ENCODE measurements at places on chromosomes 16 and 17. TPM values are rescaled to one million over a fixed set of nuclear protein-coding genes. Genes with fewer than 3 reads are reported as not detected.

- DNase-seq: no peak
These were observed 281.7 kb downstream of the GRIN2A start for GRCh38 chr16:9900576-9900975.

The MAF gene
- 28.6 TPM for total RNA-seq

The SMIM5 gene
- 2.0 TPM for total RNA-seq

The UBE2Z gene
- total RNA-seq: 96.6 TPM

The SULT1A4 gene
- 2.2 TPM for total RNA-seq

GRCh38 chr17:17771498-17772201 lies 65.1 kb downstream of the SREBF1 start:
- DNase-seq: no peak

The CIBAR2 gene
- total RNA-seq: not detected

- no peak for DNase-seq
These were observed 54.8 kb upstream of the MTMR4 start for GRCh38 chr17:58569196-58569595.

DNA sequence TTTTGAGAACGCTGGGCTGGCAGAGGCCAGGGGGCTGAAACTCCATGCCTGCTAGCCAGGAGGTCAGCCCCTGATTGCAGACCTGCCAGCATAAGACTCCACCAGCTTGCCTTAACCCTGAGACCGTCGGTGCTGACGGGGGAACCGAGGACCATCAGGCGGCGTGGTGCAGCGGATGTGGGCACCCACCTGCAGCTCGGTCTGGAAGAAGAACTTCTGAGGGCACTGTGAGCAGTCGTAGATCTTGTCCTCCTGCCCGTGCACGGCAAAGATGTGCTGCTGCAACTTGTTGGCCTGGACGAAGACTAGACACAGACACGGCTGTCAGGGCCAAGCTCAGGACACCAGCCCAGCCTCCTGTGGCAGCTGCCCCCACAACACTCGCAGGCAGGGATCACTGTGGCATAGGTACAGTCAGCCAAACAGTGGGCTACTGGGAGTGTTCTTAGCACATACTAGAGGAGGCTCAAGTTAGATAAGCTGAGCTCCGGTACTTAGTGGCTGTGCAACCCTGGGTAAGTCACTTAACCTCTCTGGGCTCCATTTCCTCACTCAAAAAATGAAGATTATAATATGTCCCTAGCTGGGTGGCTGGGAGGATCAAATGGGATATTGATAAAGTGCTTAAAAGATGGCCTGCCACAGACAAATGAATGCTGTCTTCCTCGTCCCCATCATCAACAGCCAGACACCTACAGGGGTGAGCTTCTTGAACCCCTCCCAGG lies 150.0 kb downstream of the C16orf78 start:
- no peak for DNase-seq

DNA sequence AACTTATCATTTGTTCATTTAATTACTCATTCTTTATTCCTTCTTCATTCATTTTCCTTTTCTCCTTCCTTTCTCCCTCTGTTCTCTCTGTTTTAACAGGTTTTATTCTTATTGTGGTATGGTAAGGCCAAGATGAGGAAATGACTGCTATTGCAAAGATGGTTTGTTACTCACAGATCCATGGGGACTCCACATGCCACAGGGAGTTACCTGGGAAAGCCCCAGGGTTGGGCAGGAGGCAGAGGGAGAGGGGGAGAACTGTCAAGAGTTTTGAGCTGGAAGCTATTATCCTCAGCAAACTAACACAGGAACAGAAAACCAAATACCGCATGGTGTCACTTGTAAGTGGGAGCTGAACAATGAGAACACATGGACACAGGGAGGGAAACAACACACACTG lies 453.3 kb downstream of the WWOX start:
- DNase-seq: no peak

DNA sequence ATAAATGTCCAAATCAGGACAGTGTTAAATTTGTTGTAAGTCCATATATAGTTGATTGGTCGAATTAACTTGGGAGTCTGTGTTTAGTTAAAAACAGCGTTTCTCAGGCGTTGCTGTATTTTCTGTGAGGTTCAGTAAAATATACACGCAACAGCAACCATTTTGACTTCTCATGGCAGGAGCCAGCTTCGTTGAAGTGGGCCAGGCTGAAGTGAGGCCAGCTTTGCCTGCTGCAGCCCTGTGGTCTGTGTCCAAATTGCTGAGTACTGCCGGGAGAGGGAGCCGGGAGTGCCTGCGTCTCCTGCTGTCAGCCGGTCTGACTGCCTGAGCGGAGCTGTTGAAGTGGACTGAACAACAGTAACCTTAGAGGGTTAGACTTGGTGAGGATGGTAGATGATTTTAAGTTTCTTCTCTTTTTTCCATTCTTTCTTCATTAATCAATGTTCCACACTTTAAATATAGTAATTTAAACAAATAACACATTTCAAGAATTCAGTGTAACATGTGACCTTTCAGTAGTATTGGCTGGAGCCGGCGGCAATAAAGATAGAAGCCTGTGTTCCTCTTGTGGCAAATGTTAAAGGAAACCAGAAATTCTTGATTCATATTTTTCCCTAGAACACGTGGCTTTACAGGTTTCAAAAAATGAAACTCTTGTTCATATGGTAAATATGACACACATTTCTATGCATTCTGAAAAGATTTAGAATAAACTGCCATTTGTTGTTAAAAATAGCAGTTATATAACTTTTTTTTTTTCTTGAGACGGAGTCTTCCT lies 37.0 kb upstream of the ZNF750 start:
- DNase-seq: no peak

The CLEC18B gene
- total RNA-seq: 0.49 TPM

The MSLN gene
- total RNA-seq: not detected

DNA sequence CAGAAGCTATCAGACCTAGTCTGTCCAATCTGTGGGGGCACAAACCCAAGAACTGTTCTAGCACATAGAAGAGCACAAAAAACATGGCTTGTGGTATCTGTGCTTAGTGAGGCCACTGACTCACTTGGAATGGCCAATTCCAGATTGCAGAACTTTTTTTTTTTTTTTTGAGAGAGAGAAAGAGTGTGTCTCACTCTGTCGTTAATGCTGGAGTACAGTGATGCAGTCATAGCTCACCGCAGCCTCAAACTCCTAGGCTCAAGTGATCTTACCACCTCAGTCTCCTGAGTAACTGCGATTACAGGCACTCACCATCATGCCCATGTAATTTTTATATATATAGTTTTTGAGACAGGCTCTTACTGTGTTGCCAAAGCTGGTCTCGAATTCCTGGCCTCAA lies 77.2 kb upstream of the CLEC3A start:
- no peak for DNase-seq

The TOM1L1 gene
- 0.66 TPM for total RNA-seq

The MT1H gene
- not detected for total RNA-seq

DNA sequence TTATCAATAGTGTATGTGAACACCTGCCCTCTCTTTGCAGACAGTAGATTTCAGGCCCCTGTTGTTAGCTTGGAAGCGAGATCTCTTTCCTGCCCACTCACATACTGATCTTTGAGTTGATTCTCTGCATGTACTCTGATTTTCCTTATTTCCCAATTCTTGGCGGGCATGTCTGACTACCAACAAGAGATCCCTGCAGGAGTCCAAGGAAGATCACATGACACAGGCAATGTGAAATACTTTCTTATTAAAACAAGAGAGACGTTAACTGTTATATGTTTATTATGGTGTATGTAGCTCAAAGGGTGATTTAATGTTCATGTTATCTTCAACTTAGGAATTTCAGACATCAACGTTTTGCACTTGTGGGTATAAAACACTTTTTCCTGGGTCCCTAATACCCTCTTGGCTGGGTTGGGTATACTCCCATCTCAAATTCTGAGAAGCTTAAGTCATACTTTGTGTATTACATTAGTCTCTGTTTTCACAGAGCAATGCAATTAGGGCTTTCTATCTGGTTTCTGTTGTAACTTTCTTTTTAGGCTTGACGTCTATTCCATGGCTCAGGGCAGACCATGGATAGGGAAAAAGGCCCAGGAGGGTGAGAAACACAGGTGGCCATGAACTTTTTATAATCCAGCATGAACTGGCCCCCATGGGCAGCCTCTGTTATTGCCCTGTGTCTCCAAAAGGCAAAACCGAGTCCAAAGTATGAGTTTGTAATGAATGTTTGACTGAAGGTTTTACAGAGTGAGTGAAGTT lies 32.2 kb downstream of the HSD17B2 start:
- no peak for DNase-seq
